ENCODE measurements at places on chromosomes 16 and 17.

- ATAC-seq = no peak
These were observed 18.7 kb upstream of the LGALS9 start for GRCh38 chr17:27612160-27612770.

DNA sequence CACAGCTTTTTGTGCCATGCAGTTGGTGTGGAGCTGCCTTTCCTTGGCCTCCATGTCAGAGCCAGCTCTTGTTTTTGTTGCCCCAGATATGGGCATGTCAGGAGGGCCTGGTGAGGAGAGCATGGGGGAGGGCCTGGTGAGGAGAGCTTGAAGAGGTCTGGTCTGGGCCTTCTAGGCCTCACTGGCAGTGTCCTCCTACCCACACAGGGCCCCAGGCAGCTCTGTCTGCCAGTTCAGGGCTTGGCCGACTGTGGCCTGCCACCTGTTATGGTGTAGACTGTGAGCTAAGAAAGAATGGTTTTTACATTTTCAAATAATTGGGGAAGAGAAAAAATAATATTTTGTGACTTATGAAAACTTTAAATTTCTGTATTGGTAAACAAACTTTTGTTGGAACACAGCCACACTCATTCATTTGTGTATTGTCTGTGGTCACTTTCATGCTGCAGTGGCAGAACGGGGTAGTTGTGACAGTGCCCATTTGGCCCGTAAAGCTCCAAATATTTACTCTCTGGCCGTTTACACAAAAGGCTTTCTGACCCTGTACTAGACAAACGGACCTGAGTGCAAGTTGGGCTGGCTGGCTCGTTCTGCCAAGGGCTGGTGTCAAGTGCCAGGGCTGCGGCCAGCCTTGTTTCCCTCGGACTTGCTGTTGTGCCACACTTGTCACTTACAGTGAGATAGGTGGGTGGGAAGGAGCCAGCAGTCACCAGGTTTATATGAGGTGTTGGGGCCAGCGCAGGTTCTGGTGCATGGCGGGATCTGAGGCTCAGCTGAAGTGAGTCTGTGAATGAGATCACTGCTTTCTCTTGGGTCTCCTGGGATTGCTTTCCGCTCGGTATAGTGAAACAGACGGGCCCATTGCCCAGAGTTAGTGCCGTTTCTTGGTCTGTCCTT is 18.2 kb downstream of the PGS1 start:
- ATAC-seq = no peak

- peak; percentile 32 for ATAC-seq
These were observed at the start of gene HS3ST2 for GRCh38 chr16:22813948-22814710. HS3ST2 (plus strand) TSS chr16:22814162; CDS start chr16:22814611, 449 bp downstream.

DNA sequence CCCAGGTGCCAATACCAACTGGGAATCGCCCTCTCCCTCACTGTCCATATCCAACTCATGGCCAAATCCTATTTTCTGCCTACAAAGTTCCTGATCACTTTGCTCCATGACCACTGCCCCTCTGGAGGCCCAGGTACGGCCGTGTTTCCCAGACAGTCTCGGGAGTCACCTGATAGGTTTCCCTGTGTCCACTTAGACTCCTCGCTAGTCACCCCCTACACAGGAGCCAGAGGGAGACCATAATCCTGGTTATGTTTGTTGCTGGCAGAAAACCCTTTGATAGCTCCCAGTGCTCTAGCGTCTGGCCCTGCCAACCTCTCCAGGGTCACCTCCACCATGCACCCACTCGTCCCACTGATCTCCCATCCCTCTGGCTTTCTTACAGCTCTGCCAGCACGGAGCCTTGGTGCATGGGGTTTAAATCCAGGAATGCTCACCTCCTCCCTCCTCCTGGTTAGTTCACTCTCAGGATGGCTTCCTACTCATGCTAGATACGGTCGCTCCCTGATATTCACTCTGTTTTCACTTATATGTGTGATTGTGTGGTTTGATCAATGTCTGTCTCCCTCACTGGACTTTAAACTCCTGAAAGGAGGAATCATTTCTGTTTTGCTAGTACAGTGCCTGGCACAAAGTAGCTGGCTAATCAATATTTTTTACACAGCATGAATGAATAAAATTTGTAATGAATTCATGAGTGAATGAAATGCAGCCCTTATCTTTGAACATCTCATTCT is 7.5 kb upstream of the CALB2 start:
- no peak for ATAC-seq

DNA sequence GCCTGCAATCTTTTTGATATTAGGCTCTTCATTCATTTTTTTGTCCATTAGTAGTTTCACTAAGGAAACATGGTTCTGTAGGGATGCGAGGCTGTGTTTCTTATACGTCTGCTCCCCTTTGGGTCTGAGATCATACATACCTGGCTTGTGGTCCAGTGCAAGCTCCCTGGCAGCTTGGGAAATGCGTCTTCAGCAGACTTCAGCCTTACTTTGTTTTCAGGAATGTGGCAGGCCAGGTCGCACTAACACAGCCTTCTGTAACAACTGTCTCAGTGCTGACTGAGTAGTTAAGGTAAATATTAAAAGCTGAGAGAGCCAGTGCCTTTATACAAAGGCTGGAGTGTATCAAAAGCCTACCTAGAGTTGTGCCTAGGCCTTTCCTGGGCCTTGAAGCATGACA is 970.5 kb upstream of the EEF2KMT start:
- ATAC-seq = no peak

DNA sequence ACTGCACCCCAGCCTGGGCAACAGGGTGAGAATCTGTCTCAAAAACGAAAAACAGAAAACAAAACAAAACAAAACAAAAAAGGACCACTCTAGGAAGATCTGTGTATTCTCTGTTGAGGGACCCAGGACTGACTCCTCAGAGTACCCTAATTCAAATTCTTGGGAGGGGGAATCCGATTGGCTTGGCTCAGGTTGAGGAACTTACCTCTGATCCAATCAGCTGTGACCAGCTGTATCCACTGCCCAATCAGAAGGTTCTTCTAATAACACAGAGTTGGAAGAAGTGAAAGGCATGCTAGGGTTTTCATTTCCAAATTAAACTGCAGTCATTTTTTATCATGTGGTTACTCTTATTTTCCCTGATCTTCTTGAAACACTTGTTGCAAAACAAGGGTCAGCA is 105.9 kb upstream of the CACNG3 start:
- no peak for ATAC-seq

DNA sequence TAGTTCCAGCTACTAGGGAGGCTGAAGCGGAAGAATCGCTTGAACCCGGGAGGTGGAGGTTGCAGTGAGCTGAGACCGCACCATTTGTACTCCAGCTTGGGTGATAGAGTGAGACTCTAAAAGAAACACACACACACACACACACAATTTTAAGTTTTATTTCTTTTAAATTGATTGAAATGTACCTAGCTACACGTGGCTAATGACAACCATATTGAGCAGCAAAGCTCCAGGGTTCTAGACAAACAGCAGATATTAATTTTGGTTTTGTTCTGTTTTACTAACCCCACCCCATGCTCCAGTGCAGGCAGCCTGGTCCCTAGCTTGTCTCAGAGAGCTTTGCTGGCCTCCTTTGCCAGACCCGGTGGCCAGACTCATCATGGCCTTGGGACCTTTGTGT is 16.0 kb upstream of the RAI1 start:
- no peak for ATAC-seq

DNA sequence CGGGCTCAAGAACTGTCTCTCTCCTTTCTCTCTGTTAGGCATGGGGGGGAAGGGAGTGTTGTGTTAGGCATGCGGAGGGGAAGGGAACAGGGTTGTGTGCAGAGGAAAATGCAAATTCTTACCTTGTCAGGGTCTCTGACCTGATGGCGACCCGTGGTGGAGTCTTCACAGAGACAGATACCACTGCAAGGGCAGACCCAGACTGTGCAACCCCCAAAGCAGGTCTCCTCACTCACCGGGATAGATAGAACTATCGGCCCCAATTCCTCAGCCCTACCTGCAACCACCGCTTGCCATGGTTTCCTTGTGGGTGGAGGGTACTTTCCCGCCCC is 9.6 kb upstream of the MPP2 start:
- no peak for ATAC-seq

DNA sequence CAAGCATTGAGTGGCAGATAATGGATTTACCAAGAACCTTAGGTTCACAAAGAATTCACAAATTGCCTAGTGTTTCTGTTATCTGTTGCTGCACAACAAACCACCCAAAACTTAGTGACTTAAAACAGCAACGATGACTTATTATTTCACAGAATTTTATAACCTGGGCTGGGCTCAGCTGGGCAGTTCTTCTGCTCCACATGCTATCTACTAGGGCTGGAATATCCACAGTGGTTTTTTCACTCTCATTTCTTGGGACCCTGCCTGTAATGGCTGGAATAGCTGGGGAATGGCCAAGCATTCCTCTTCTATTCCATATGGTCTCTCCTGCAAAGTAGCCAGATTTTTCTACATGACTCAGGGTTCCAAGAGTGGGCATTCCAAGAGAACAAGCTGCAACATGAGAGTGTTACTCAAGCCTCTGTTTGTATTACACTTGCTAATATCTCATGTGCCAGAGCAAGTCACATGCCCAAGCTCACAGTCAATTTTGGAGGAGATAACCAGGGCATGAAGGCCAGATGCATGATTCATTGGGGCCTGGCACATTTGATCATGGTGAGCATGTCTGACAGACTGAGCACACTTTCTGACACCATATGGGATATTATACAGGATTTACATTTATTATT is 4.9 kb upstream of the PSMD7 start:
- ATAC-seq = peak; percentile 91

DNA sequence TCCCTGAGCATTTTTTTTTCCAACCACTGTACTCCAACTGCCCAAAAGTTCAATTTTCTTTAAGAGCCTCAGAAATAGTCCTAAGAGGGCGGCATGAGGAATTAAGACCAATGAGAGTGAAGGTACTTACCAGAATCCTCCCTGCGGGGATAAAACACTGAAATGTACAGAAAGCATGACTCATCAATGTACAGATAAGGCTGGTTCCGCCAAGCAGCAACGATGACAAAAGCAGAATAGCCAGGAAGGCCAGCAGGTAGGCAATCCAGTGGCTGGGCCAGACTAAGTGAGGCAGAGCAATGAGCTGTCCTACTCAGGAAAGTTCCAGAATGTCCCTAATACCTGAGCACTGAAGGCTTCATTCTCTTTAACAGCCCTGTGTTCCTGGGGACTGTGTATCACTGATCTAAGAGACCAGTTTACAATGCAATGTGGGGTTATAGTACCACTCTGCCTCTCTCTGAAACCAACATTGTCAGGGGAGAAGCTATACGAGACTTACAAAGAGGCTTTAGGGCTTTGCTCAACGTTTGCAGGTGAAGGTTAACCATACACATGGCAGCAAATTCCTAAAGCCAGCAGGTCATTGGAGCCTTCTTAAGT is 11.0 kb upstream of the GPR139 start:
- no peak for ATAC-seq

- ATAC-seq = no peak
These were observed 841 bp upstream of the GPT2 start for GRCh38 chr16:46883353-46883689.

GRCh38 chr17:35790841-35791240 is 4.6 kb downstream of the MMP28 start:
- no peak for ATAC-seq

DNA sequence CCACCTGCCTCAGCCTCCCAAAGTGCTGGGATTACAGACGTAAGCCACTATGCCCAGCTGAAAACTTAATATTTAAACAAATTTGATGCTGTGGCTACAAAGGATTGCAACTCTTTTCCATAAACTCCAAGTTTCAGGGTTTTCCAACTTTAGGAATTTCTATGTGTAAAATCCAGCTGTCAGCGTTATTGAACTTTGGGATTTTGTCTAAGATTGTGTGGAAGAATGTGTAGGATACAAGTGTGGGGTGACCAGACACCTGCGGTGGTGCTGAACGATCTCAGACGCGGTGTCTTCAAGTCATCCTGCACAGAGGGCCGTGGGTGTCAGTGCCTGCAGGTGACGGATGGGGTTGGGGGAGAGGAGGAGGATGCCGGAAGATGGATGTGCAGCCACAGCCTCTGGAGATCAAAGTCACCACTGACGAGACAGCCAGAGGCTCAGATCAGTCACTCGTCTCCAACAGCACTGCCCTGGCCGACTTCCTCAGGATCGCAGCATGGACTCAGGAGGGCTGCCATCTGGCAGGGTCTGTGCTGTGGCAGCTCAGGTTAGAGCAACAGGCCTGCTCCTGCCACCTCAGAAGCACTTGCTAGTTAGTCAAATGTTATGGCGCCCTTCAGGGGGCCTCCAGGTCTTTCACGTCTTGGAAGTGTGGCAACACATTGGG is 13.0 kb downstream of the ACSF3 start:
- ATAC-seq = no peak

GRCh38 chr17:64497565-64498035 is 746 bp upstream of the POLG2 start:
- ATAC-seq = no peak

Data from esophagus mucosa (tissue), 1 donor.